ENCODE measurements at places on chromosomes 4 and X. TPM values are rescaled to one million over a fixed set of nuclear protein-coding genes. Genes with fewer than 3 reads are reported as not detected.

GRCh38 chr4:152168987-152169616, 366.8 kb downstream of the FBXW7 start:
- DNase-seq = no peak
- H3K27me3 ChIP-seq = no peaks in the 10 kb centered on the region
- H3K36me3 ChIP-seq = no peaks in the 10 kb centered on the region
- no peak overlapping the region for H3K4me3 ChIP-seq
- H3K27ac ChIP-seq = no peak overlapping the region
- H3K4me1 ChIP-seq = peaks cover 28% of the 10 kb centered on the region

DNA sequence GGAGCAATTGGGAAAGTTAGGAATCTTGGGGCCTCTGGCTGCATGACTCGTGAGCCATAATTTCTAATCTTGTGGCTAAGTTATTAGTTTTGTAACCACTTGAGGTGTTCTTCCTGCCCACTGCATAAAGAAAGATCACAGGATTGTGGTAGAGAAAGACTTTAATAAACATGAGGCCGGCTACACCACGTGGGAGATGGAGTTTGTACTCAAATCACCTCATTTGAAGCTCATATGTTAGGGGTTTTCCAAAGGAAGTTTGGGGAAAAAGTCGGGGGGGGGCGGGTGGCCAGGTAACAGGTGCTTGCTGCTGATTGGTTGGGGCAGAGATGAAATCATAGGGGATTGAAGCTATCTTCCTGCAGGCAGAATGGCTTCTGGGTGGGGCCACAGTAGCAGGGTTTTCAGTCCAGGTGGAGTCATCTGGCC, 287.8 kb downstream of the ZNF674 start:
- peaks cover 36% of the 10 kb centered on the region for H3K4me1 ChIP-seq
- H3K27ac ChIP-seq = no peak overlapping the region
- H3K4me3 ChIP-seq = no peak overlapping the region
- peaks cover 46% of the 10 kb centered on the region for H3K27me3 ChIP-seq

DNA sequence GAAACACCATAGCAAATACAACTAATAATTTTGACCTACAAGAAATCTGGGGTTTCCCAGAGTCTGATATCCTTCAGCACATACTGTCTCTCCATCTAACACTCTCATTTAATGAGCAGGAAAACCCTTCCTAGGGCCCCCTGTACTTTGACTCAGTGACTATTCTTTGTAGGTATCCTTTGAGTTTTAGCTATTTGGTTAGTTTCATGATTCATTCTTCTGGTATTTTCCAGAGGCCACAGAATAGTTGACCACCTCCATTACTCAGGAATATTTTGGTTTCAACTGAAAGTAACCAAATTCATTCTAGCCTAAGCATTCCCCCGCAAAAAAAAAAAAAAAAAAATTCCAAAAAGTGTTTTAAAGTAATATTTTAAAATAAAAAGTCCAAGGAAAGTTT, 140.0 kb downstream of the IDS start:
- H3K4me1 ChIP-seq = no peaks in the 10 kb centered on the region
- no peak overlapping the region for H3K27ac ChIP-seq

The RAB39B gene
- total RNA-seq = 6.9 TPM

DNA sequence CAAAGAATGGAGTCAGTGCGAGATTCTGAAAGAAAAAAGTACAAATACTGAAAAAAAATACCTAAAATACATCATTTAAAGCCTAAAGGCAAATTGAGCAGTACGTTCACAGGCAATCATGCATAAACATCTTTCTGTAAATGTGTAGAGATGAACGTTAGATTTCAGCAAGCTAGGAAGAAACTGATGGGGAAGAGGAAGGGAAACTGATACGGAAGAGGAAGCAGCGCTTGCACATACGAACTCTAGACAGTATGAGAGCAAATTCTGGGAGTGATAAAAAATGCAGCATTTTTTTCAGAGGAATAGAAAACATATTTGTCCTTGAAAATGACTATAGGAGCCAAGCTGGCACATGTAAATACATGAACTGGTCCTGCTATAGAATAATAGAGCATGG, 9.4 kb downstream of the ANKRD50 start:
- no peak overlapping the region for H3K4me3 ChIP-seq
- peaks cover 29% of the 10 kb centered on the region for H3K4me1 ChIP-seq
- peaks cover 46% of the 10 kb centered on the region for H3K36me3 ChIP-seq
- no peak overlapping the region for H3K27ac ChIP-seq
- no peak for DNase-seq

The CXCL6 gene
- 3.8 TPM for total RNA-seq

The TMPRSS11F gene
- not detected for total RNA-seq

The PPP4R3C gene
- total RNA-seq = not detected

The TCEAL7 gene
- 7.7 TPM for total RNA-seq

DNA sequence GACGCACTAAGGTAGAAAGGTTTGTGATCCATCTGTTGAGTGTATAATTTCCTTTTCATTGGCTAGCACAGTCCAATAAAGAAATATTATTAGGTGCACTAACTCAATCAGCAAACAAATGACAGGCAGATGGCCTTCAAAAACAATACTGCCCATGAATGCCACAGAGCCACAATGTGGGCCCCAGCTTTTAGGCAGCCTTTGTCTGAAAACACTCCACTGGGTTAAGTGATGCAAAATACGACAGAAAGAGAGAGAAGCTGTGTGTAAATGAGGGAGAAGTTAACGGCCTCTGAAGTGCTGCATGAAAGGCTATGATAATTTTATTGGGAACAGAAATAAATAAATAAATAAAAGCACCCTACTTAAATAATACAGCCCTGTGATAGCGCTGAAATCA, 274.6 kb downstream of the NKX6-1 start:
- H3K27ac ChIP-seq = no peak overlapping the region
- H3K4me1 ChIP-seq = peaks cover 43% of the 10 kb centered on the region
- no peak for DNase-seq
- H3K27me3 ChIP-seq = peaks cover 19% of the 10 kb centered on the region
- H3K4me3 ChIP-seq = no peak overlapping the region

DNA sequence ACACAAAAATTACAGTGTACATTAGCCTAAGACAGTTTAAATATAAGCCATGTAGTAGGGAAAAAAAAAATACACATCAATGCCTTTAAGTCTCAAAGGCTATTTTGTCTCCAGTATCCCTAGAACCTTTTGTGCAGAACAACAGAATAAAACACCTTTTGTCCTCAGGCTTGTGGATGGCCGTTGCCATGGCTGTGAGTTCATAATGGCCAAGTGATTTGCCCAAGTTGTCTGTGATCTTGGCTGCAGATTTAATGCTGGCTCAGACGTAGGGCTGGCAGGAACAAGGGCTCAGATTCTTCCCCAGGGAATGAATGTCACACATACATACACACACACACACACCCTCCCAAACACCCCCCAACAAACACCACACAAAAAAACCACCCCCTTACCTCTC, 25.3 kb downstream of the GPM6B start:
- peaks cover 29% of the 10 kb centered on the region for H3K4me1 ChIP-seq
- no peaks in the 10 kb centered on the region for H3K27me3 ChIP-seq
- no peak overlapping the region for H3K27ac ChIP-seq
- H3K4me3 ChIP-seq = no peak overlapping the region
- no peak for DNase-seq

GRCh38 chrX:153879741-153880439, 6.1 kb downstream of the L1CAM start:
- H3K27ac ChIP-seq = no peak overlapping the region
- no peaks in the 10 kb centered on the region for H3K36me3 ChIP-seq
- H3K4me3 ChIP-seq = peak overlapping the region; percentile 51
- H3K27me3 ChIP-seq = no peaks in the 10 kb centered on the region

The MED14 gene
- 83.3 TPM for total RNA-seq

Data from WTC11 (cell line).